ENCODE measurements at places on chromosomes 1 and 21.

DNA sequence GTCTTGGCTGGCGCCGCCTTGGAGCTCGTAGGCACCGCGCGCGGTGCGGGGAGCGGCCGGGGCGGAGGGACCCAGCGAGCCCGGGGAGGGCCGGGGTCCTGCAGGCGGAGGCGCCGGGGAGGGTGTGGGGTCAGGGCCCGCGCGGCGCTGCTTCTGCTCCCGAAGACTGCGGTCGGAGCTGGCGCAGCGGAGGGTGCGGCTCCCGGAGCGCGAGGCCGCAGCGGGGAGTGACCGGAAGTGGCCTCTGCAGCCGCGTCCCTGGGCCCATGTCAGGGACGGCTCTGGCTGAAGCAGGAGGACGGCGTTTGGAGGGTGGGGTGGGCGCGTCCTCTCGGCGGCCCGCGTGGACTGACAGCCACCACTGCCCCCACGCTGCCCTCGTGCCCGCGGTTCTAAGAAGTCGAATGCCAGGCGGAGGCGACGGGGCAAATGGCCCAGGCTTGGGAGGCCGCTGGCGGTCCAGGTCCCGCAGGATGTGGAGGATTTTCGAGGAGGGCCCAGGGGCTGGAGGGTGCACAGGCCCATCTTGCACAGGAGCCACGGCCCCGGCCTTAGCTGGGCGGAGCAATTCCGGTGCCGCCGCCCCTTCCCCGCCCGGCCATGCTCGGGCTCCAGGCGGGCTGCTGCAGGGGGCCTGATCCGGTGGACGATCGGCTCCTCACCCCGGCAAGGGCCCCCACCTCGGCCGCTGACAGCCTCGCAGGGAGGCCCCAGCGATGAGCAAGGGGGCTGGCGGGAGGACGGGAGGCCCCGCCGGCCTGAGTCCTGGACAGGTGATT is 7.7 kb upstream of the ZNF669 start:
- ATAC-seq = peak; percentile 41

- ATAC-seq = peak; percentile 48
Measured at GRCh38 chr1:233972951-233973635, 68.6 kb downstream of the SLC35F3 start.

GRCh38 chr21:26194326-26194725 is 23.8 kb upstream of the APP start:
- no peak for ATAC-seq

DNA sequence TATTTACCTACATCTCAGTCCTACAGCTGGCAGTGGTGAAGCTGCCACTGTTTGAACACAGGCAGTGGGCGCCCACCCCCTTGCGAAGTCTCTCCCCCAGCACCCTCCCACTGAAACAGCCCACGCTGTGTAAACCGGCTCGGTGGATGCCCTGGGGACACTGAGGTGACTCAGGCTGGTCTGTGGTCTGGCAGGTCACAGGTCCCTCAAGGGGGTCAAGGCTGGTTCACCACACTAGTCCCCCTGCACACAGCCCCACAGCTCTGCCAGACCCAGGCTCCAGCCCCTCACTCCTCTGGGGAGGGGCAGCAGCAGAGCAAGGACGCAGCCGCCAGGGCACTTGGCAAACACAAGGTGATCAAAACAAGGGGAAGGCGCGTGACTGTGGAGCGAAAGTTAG is 7.6 kb downstream of the CHD5 start:
- ATAC-seq = no peak

Data from activated CD4-positive, CD25-positive, alpha-beta regulatory T cell treated with anti-CD3 and anti-CD28 coated beads, Interleukin-2, amount 50 U/mL, for 24 hours (primary cell).